ENCODE measurements at places on chromosomes 3 and 15.

DNA sequence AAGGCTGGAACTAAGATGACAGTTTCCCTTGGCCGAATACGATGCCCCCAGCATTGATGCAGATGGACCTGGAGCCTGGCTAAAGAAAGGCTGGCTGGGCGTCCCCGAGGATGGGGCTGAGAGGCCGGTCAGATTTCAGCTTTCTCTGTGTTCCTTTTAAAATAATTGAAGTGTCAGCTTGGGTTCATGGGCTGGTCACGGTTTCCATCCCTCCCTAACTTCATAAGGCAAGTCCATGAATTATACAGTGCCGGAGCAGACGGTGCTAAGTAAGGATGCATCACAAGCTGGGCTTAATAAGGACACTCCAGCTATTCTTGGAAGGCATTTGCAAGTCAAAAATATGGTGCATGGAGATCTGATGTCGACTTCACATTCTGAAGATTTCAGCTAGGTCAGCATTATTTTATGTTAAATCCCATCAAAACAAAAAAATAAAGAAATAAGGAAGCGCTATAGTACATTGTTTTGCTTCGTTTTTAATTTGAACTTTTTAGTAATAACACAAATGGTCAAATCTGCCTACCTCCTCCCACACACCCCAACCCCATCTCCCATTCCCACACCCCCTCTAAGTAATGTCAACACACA is 220.8 kb downstream of the RPLP1 start:
- no peak for DNase-seq

DNA sequence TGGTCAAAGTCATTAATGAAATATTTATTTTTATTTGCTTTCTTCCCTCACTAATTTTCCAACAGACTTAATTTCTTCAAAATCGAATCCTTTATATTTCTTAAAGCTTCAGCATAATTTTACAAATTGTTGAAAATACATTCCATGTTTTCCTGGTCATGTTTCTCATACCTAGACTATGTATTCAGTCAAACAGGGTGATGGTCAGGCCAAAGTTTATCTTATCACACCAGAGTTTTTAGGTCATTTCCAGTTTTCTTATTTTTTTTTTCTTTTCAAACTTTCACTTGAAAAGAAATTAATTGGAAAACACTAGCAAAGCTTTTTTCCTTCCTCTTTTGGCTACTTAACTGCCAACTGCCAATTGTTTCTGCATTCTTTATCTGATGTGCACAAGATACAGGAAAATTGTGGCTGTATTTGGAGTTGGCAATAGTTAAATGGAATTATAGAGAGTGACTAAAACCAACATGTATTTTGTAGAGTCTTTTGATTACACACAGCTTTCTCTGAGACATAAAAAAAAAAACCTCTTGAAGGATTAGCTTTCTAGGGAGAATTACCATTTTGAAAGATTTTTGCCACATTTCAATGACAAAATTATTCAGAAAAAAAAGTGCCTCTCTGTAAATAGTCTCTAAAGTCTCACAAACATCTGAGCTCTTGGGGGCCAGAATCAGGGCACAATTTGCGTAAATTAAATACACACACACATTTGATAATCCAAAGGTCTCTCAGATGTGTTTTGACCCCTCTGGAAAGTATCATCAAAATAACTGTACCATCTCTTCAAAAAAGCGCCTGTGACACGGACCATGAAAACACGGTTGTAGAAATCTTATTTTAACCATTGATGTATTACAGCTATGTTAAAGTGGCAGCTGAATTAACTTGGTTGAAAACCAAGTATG is 603.2 kb upstream of the KCNMB2 start:
- no peak for DNase-seq

- DNase-seq: no peak
Measured at GRCh38 chr3:53293867-53294266, 38.0 kb upstream of the TKT start.

GRCh38 chr3:58299075-58299474 is 7.0 kb upstream of the RPP14 start:
- DNase-seq: no peak

GRCh38 chr15:33119273-33119672 is 75.2 kb downstream of the FMN1 start:
- no peak for DNase-seq

GRCh38 chr3:3117651-3118050 is 7.5 kb upstream of the IL5RA start:
- no peak for DNase-seq

GRCh38 chr3:187264021-187264420 is 27.5 kb downstream of the MASP1 start:
- no peak for DNase-seq

- no peak for DNase-seq
Measured at GRCh38 chr3:126516152-126516935, 1.2 kb downstream of the UROC1 start.

GRCh38 chr3:125120379-125121122 is 64.8 kb upstream of the HEG1 start:
- no peak for DNase-seq

DNA sequence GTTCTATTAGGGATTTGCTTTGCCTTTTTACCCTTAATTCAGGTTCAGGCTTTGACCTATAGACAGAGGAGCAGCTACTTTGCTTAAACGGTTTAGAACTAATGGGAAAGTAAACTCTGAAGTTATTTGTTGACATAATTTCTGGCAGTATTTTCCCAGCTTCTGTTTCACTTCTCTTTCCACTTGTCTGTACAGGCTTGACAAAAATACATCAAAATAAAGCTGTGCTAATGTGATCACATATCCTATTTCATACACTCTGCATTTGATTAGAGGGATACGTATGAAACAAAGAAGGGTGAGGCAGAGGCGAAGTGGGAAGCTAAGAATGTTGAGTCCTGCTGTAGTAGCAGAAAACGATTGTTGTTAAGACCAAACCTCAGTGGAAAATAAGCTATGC is 389.1 kb upstream of the RARB start:
- no peak for DNase-seq

DNA sequence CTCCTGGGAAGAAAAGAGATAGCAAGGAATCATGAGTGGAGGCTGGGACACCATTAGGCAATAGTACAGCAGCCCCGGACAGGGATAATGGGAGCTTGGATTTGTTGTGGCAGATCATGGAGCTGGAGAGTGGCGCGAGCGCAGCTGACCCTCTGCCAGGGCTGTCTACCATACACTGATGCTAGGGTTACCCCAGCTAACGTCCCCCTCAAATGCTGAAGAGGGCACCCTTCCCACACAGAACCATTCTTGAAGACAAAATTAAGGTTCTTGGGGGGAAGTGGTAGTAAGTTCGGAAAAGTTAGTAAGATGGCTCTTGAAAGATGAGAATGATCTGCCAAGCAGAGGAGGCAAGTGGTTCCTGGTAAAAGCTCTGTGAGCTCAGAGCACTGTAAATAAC is 61.1 kb downstream of the ST3GAL6 start:
- no peak for DNase-seq
